Subcutaneous preadipocyte (primary cell): ENCODE measurements at places on chromosomes 16 and 17. TPM values are rescaled to one million over a fixed set of nuclear protein-coding genes. Genes with fewer than 3 reads are reported as not detected.

ABCC12 gene
- total RNA-seq: under 0.01 TPM in 2 replicates

OTOP2 gene
- not detected in 2 replicates for total RNA-seq

HOXB5 gene
- total RNA-seq: 0.39 and 0.73 TPM in 2 replicates

WNT9B gene
- not detected in 2 replicates for total RNA-seq

WFDC1 gene
- under 0.01 and 0.20 TPM in 2 replicates for total RNA-seq

ABCC6 gene
- total RNA-seq: under 0.01 and 0.20 TPM in 2 replicates

GH1 gene
- total RNA-seq: not detected in 2 replicates

AOC3 gene
- 0.20 and 0.37 TPM in 2 replicates for total RNA-seq

ACSM2A gene
- not detected in 2 replicates for total RNA-seq

SLFN14 gene
- not detected in 2 replicates for total RNA-seq

MRPL12 gene
- total RNA-seq: 18.0 and 23.1 TPM in 2 replicates

MYH13 gene
- total RNA-seq: not detected in 2 replicates

VTN gene
- not detected in 2 replicates for total RNA-seq

NSMCE1 gene
- total RNA-seq: 68.6 and 110 TPM in 2 replicates

FBXW10 gene
- total RNA-seq: 0.20 TPM in 1 of 2 replicates, not detected in the other

PPP1R1B gene
- 0.37 TPM in 1 of 2 replicates, not detected in the other for total RNA-seq

FAM20A gene
- total RNA-seq: 16.4 and 63.9 TPM in 2 replicates

ARHGAP23 gene
- total RNA-seq: 16.9 and 27.8 TPM in 2 replicates

KAT8 gene
- 29.5 and 30.5 TPM in 2 replicates for total RNA-seq

FSCN2 gene
- total RNA-seq: 0.59 and 2.2 TPM in 2 replicates

TM4SF5 gene
- not detected in 2 replicates for total RNA-seq

KRT24 gene
- not detected in 2 replicates for total RNA-seq

OR2C1 gene
- total RNA-seq: 0.20 TPM in 1 of 2 replicates, not detected in the other

MRTFB gene
- 11.1 and 13.2 TPM in 2 replicates for total RNA-seq

CCL17 gene
- total RNA-seq: not detected in 2 replicates

NACA2 gene
- total RNA-seq: not detected in 2 replicates
